ENCODE measurements at places on chromosomes 7 and 10.

- DNase-seq, result no peak
Measured at GRCh38 chr10:93357680-93358079, 124.5 kb downstream of the MYOF start.

GRCh38 chr7:99719996-99720769 is 14.8 kb downstream of the CYP3A7 start:
- DNase-seq, result no peak

DNA sequence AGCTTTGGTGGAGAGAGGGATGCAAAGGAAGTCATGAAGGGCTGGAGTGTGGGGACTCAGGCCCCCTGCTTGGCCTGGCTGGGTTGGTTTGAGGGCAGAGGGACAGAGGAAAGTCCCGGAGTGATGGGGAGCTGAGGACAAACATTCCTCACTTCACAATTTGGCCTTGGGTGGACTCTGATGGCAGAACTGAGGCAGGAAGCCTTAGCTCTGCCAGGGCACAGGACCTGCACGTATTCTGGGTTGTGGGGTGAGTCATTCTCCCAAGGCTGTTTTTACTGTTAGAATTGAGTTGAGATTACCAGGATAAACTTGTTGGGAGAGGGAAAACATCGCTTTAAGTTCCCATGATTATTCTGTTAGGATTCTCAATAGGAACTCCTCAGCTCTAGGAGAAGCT is 2.6 kb downstream of the GOLGA7B start:
- DNase-seq, result no peak

- DNase-seq, result no peak
Measured at GRCh38 chr10:131774681-131775085, 126.1 kb upstream of the PPP2R2D start.

- DNase-seq, result no peak
Measured at GRCh38 chr7:142383841-142384492, 126.1 kb upstream of the PRSS58 start.
